D341Med (cell line): ENCODE measurements at places on chromosomes 7 and 10.
A peak's percentile ranks its signal among the peaks of the same experiment; 100 is the strongest.

DNA sequence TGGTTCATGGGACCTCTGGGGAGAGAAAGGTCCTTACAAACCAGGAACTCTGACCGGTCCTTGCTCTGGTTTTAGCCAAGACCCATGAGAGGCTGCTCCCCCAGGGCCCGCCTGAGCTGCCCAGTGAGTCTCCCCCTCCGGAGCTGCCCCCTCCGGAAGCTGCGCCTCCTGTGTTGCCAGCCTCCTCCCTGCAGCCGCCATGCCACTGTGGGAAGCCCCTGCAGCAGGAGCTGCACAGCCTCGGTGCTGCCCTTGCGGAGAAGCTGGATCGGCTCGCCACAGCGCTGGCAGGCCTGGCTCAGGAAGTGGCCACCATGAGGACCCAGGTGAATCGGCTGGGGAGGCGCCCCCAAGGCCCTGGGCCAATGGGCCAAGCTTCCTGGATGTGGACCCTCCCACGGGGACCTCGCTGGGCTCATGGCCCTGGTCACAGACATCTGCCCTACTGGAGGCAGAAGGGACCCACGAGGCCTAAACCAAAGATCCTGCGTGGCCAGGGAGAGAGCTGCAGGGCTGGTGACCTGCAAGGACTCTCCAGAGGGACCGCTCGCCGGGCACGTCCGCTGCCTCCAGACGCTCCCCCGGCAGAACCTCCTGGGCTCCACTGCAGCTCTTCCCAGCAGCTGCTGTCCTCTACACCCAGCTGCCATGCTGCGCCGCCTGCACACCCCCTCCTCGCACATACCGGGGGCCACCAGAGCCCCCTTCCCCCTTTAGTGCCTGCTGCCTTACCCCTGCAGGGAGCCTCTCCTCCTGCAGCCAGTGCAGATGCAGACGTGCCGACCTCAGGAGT lies 40.1 kb downstream of the ZNF467 start:
- DNase-seq = no peak

DNA sequence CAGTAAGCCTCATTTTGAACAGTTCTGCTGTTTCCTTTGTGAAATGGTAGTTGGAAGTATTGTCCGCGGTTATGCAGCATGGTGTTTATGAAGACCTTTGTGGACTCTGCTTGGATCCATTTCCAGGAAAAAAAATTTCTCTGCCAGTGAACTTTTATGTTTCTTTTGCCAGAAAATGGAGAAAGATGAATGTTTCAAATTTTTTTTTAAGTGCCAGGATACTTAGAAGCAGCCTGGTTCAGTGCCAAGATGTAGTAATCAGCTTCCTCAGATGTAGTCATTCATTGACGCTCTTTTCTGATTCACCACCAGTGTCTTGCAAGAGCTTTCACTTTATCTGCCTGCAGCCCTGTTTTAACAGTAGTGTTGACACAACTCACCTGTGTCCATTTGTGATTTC lies 258.2 kb downstream of the SDK1 start:
- DNase-seq = no peak

DNA sequence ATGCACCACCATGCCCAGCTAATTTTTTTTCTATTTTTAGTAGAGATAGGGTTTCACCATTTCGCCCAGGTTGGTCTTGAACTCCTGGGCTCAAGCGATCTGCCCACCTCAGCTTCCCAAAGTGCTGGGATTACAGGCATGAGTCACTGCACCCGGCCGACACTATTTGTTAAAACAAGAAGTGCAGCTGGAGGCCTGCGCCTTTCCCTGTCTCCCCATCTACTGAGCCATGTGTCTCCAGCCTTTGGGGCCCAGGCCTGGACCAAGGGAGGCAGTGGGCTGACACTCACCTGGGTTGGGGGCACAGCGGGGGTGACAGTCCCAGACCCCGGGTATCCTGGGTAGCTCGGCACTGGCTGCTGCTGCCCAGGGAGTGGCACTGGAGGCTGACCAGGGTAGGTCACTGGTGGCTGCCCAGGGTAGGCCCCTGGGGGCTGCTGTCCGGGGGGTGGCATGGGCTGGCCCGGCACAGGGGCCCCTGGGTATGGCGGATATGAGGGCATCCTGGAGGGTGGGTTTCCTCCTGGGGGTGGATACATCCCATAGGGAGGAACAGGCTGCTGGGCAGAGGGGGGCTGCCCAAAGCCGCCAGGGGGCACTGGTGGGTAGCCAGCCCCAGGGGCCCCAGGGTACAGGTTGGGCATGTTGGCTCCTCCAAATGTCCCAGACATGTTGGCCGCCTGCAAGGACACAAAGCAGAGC lies 36.3 kb downstream of the PLAC9 start:
- no peak for DNase-seq

GRCh38 chr10:93220296-93221170 lies 146.8 kb downstream of the CYP26A1 start:
- DNase-seq = no peak

- DNase-seq = no peak
Measured at GRCh38 chr7:135077642-135078041, 70.2 kb upstream of the TMEM140 start.

- DNase-seq = peak; percentile 43
Measured at GRCh38 chr10:119330342-119330741, 123.0 kb downstream of the GRK5 start.
